ENCODE measurements at places on chromosomes 5 and 9.

DNA sequence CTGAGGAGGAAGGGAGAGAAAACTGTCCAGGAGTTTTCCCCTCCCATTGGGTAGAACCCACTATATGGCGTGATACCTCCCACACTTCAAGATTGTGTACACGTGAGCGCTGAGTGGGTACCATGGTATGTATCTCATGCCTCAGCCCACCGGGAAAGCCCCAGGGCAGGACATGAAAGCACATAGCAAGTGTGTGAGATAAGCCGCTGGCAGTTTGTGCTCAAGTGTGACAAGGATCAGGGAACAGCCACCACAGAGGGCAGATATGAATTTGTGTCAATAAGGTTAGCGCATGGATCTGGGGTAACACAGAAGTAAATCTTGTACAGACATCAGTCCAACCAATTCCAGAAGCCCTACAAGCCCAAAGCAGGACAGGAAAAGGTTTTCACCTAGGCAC is 42.6 kb upstream of the NAA35 start:
- no peak for DNase-seq

DNA sequence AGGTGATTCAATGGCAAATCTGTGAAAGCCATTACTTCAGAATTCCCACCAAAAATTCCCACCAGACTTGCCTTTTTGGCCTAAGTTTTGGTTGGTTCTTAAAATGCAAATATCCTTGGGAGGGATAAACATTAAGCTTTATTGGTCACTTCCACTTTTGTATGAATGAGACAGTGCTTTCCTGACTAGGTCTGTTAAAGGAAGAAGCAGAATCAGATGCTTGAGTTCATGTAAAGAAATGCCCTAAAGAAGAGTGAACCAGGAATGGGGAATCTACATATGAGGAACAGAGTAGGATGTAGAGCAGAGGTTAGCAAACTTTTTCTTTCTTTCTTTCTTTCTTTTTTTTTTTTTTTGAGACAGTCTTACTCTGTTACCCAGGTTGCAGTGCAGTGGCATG is 129.3 kb downstream of the GCNT1 start:
- DNase-seq = no peak

- DNase-seq = no peak
Observed at GRCh38 chr9:91150998-91151717, 210.6 kb downstream of the AUH start.

DNA sequence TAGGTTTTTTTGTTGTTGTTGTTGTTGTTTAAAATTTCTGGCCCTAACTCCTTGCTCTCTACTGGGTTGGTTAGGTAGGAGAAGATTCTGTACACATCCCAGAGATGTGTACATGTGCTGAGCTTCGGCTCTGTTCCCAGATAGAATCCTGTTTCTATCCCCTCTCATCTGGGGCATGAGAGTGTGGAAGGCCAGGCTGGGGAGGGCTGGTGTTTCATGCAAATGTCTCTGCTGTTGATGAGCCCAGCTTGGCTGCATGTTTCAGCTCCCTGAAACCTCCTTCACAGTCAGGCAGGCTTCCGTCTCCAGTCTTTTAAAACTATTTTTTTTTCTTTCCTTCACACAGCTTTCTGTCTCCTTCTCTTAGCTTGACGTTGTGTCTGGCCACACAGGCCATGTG is 526.9 kb upstream of the KLF4 start:
- DNase-seq = no peak

DNA sequence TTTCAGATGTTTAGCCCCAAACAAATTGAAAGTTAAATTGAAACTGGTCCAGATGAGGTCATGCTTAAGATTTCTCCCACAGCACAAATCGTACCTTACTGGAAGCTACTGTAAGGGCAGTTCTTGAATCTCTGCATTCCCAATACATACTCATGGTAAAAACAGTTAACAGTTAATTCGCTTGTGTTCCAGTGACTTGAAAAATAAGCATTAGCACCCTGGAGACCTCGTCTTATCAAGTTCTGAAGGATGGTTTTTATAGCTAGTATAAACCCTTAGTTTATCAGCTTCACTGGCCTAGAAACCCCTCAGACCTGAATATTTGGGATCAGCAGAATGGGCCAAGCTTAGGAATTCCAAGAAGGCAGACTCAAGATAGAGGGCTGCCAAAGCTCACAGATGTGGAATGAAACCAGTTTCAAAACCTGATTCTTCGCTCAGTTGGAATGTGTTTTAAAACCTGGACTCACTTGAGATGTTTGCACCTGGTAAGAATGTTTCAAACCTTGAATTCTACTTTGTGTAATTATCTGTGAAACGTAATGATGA is 103.6 kb downstream of the C9orf152 start:
- DNase-seq = no peak

- no peak for DNase-seq
Observed at GRCh38 chr9:97500263-97500662, 1.2 kb upstream of the TMOD1 start.

DNA sequence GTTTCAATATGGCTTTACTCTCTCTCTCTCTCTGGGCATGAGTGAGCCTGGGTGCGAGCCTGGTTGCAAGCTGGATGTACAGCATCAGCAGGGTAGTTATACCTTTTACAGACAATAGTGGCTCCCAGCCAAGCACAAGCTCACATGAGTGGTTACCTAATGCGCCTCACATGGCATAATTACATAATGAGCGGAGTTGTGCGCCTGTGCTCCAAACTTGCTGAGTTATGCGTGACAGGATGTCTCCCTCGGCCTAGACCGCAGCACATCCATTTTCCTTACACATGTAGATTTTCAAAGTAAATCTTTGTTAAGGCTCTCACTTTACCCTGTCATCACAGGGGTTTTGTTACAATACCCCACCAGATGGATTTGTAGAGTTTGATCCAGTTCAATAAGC is 233.5 kb upstream of the WWC1 start:
- DNase-seq = no peak

DNA sequence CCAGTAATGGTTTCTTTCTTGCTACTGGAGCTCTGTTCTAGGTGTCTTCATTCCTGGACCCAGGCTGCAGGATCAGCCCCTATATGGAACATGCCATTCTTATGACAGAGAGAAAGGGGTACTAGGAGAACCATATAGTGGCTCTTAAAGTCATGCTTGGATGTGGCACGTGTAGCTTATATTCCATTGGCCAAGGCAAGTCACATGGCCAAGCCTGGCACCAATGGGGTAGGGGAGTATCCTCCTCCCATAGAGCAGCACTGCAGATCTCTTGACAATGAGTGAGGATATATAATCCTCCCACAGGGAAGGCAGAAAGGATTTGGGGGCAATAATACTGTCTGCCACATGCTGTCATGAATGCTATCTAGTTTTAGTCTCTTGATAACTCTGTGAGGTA is 193.3 kb downstream of the PALM2AKAP2 start:
- no peak for DNase-seq

GRCh38 chr9:77016121-77016525 is 3.3 kb upstream of the FOXB2 start:
- no peak for DNase-seq

- DNase-seq = no peak
Observed at GRCh38 chr5:22901885-22902284, 48.7 kb upstream of the CDH12 start.

DNA sequence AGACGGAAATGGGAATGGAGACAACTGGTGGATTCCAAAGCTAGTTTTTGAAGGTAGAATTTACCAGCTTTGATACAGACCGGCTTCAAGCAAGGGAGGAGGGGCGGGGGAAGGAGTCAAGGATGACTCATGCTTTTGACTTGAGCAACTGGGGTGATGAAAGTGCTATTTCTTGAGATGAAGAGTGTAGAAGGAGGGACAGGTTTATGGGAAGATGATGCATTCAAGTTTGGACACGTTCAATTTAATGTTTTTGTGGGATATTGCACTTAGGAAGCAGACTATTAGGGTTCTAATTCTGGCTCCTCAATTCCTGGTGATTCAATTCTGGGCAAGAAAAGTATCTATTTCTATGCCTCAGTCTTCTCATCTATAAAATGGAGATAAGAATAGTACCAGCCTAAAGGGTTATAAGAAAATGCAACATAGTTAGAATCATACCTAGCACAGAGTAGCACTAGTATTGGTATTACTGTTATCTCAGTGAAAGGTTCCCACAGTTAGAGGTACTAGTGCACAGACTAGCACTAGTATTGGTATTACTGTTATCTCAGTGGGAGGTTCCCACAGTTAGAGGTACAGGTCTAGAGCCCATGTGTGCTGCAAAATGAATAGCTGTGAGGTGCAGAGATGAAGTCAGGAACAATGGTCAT is 4.6 kb downstream of the NIPAL4 start:
- no peak for DNase-seq

DNA sequence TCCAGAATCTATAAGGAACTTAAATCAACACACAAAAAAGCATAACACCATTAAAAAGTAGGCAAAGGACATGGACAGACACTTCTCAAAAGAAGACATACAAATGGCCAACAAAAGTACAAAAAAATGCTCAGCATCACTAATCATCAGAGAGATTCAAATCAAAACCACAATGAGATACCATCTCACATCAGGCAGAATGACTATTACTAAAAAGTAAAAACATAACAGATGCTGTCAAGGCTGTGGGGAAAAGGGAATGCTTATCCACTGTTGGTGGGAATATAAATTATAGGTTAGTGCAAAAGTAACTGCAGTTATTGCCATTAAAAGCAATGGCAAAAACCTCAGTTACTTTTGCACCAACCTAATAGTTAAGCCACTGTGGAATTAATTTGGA is 32.2 kb upstream of the SPATA31D4 start:
- no peak for DNase-seq

DNA sequence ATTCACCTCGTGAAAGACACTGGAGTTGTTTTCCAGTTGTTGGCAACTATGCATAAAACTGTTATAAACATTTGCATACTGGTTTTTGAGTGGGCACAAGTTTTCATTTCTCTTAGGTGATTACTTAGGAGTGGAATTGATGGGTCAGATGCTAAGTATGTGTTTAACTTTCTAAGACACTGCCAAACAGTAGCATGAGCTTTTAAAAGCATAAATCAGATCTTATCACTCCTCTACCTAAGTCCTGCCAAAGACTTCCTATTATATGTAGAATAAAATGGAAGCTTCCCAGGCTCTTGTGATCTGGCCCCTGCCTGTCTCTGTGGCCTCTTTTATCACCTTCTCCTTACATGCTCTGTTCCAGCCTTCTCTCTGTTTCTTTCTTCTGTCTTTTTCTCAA is 72.6 kb downstream of the SH3RF2 start:
- no peak for DNase-seq

- DNase-seq = no peak
Observed at GRCh38 chr9:136311051-136312008, 7.4 kb upstream of the CCDC187 start.

DNA sequence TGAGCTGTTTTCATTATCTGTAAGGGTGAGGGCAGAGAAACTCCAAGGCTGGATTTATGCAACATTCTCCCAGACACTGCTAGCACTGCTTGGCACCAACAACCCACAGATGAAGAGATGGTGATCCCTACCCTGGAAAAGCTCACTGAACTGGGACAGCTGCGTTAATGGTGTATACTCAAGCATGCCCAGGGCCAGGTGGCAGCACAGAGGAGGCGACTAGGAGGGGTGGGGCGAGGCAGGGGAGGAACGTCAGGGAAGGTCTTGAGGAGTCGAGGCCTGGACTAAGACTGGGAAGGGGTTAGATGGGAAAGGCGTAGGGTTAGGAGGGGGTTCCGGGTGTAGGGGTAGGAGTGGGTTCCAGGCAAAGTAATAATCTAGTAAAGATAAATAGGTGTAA is 73.1 kb upstream of the TBC1D9B start:
- no peak for DNase-seq

DNA sequence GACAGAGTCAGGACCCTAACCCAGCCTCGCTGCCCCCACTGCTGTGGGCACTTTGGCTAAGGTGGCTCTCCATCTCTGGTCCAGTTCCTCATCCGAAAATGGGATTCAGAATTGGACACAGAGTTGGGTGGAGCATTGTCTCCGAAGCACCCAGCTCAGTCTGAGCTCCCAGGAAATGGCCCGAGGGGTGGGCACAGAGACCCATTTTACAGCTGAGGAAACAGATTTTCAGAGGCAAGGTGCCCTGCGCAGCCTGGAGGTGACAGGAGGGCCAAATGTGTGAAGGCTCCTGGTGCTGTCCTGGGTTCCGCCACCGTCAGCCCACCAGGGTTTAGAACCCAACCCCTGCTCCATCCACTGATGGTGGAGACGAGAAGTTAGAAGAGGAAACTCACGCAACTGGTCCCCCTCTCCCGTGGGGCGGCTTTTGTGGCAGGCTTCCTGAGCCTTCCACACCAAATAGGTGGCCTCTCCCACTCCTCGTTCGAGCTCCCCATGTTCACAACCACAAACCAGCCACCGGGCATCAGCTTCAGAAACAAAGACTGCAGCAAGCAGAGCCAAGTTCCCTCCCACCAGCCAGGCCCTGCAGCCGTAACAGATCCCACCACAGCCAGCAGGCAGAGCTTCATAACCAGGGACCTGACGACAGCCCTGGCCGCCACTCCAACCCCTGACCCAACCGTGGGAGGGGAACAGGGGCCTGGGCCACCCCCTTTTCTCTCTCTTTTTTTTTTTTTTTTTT is 90.9 kb upstream of the LMX1B start:
- no peak for DNase-seq

- no peak for DNase-seq
Observed at GRCh38 chr5:31413030-31413812, 118.7 kb downstream of the DROSHA start.

- no peak for DNase-seq
Observed at GRCh38 chr5:80243567-80243966, 12.3 kb downstream of the SERINC5 start.

DNA sequence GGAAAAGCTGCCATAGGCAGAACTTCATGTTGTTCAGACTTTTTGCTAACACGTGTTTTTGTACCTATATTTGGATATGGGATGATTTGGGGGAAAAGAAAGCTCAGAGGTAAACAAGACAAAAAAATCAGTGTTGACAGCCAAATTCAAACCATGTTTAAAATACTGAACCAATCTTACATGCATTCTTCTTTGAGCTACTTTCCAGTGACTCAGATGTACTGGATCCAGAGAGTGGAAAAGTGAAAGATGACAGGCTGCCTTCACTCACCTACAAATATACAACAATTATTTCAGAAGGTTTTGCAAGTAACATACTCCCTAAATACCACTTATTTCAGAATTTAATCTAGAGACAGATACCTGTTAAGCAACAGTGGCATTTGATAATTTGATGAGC is 165.7 kb downstream of the MPDZ start:
- no peak for DNase-seq

DNA sequence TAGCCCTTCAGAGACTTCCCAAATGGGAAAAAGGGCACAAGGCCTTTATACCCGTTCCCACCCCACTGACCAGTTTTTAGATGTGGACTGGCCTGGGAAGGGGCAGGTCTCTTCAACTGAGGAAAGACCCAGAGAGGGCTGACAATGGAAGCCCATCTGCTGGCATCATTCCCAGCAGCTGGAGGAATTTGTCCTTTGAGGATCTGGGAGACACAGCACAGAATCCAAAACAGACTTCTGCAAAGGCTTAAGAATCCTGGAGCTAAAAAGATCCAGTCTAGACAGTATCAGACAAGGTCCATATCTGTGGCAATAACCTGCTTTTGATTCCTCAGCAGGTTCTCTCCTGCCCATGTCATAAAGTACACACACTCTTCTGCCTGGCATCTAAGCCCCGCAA is 329.2 kb downstream of the TMEM167A start:
- no peak for DNase-seq
